Activated CD8-positive, alpha-beta memory T cell treated with anti-CD3 and anti-CD28 coated beads, Interleukin-2, amount 50 U/mL, for 4 hours (primary cell): ENCODE measurements at places on chromosomes 5 and 9.

GRCh38 chr5:134798468-134798867 lies 39.9 kb downstream of the DDX46 start:
- DNase-seq: no peak

- no peak for DNase-seq
These were observed 144.7 kb downstream of the OSTF1 start for GRCh38 chr9:75233011-75233410.

DNA sequence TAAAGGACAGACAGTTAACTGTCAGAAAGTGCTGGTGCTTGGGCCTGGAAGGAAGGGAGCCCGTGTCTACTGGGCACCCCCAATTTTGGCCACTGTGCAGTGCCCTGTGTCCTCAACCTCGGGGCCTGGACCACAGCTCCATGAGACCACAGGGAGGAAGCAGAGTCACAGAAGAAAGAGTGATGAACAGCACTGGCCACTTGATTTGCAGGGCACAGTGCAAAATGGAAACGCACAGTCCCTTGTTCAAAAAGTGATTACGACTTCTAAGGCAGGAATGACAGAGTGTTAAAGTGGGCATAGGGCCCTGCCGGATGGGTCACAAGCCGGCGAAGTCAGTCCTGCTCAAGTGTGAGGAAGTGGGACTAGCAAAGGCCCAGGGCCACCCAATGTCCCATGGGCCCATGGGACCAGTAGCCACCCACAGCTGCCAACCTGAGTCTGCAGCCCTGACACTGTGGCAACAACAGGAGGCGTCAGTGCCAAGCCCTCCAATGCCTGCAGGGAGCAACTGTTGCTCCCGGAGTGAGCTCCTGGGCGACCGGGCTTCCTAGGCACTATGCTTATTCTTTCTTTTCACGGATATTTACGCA lies 85.4 kb downstream of the ADAMTS2 start:
- no peak for DNase-seq

DNA sequence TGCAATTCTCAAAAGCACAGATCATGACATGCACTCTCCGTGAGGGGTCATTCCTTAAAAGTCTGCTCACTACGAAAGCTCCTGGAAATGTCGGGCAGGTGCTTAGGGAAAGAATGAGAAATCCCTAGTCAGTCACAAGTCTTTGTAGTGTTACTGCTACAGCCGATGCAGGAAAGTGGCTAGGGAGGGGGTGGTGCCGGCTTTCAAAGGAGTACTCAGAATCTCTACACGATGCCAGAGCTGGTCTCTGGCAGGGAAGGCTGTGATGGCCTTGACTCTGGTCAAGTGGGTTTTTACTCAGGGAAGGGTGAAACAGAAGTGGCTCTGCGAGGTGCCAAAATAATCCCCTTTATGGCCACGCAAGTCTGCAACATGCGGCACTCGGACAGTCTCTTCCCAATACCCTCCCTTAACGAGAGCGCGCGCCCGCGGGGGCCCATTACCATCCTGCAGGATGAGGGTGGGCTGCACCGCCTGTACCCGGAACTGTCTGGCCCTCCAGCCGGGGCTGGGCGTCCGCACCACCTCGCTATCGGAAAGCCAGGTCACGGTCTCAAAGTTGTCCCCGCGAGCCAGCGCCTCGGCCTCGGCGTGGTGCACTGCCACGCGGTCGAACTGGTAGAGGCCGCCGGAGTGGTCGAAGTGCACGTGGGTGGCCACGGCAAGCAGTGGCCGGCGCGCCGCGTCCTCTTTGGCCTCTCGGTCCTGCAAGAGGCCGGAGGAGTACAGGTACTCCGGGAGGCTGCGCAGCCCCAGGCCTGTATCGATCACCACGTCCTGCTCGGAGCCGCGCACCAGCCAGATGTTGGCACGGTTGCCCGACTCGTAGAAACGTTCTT lies 956 bp downstream of the MBLAC2 start:
- peak; percentile 19 for DNase-seq

DNA sequence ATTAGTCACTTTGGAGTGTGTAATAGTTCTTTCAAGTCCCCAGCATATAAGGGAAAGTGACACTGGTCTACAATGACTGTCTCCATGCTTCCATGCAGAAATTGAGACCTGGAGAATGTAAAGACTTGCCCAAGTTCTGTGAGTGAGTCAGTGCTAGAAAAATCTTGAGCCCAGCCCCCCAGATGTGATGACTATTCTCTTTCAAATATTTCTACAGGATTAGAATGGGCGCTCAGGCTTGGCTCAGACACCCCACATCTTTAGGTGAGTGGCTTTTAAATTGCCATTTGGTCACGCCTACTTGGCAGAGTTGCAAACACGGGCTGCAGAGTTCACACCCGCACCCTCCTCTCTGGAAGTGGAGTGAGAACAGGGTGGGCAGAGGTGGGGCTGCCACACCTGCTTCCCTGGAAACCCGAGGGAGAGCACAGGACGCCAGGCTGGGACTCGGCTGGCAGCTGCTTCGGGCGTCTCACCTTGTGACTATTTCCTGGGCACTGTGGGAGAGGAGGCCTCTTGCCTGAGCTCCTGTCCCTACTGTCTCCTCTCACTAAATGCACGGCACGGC lies 37.6 kb downstream of the ROPN1L start:
- DNase-seq: no peak

DNA sequence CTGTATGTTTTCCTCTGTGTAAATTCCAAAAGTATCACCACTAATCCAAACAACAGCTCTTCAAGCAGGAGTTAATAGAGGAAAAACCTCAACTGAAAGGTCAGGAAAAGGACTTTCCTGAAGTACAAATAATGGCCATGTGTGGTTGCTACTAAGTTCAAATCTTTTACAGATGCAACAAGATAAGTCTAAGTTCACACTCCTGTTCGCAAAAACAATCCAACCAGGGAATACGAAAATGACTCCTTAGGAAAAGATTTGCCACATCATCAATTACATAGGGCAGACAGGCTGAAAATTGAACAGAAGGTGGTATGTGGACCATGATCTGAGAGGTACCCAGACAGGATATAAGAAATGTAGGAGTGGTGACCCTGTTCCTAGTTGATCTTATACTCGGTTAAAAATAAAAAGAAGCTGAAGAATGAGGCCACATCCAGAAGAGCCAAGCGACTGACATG lies 210.2 kb downstream of the TSSK1B start:
- DNase-seq: no peak

GRCh38 chr5:170614065-170614490 lies 110.3 kb downstream of the KCNIP1 start:
- no peak for DNase-seq

DNA sequence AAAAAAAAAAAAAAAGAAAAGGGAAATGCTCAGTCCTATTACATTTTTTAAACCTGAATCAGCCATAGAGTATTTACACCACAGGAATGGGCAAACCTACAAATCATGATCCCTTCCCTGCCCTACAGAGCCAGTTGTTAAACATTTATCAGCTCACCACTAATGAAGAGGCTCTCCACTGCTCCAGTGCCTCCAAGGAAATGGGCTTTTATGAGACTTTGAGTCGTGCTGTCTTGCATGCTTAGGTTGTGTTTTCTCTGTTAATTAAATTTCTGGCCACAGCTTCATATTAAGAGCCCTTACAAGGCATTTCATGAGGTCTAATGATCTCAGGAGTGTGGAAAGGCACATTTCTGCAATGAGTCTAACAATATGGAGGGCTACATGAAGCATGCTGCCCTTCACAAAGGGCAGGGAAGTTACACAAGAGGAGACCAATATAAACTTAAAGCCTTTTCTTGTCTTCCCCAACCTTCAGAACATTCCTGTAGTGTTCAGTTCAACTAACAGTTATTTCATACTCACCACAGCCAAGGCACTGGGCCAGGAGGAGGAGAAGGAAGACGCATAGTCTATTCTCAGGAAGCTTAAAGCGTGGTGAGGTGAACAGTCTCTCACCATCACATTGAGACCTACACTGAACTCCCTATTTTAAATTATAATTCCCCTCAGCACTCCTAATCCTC lies 140.1 kb upstream of the ABCA1 start:
- DNase-seq: no peak

- DNase-seq: no peak
These were observed 24.7 kb downstream of the DNAJA1 start for GRCh38 chr9:33049680-33050361.

GRCh38 chr9:130437011-130437789 lies 7.6 kb upstream of the ASS1 start:
- DNase-seq: no peak

DNA sequence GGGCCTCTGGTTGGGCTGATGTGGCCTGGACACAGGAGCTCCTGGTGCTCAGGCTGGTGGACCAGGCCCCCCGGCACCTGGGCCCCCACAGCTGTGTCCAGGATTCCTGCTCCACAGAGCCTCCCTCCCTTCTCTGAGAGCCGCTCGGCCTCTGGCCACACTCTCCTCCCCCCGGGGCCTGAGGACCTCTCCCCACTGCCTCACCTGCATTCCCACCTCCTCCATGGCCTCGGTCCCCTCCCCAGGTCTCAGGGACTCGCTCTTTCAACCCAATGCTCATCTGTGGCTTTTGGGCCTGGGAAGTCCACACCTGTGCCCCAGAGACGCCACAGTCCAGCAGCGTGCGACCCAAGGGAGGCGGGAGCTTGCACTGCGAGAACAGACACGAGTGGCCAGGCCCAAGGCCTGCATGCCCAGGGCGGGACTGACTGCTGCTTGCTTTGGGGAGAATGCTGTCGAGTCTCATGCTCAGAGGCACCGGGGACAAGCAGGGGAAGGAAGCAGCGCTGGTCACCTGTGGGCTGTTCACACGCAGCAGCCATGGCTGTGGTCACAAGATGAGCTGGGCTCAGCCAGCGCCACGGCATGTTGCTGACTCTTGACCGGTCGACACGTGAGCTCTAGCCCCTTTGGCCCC lies 14.6 kb downstream of the PAEP start:
- DNase-seq: no peak

- no peak for DNase-seq
These were observed 233.8 kb downstream of the GAS1 start for GRCh38 chr9:86713470-86713869.

DNA sequence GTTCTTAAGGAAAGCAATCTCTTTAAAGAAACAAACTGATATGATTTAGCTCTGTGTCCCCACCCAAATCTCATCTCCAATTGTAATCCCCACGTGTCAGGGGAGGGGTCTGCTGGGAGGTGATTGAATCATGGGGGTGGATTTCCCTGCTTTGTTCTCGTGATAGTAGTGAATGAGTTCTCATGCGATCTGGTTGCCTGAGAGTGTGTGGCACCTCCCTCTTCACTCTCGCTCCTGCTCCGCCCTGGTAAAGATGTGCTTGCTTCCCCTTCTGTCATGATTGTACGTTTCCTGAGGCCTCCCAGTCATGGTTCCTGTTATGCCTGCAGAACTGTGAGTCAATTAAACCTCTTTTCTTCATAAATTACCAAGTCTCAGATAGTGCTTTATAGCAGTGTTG lies 412.7 kb upstream of the SMC2 start:
- no peak for DNase-seq

- no peak for DNase-seq
These were observed 16.2 kb downstream of the GPR21 start for GRCh38 chr9:123049589-123050222.

GRCh38 chr5:180644129-180644824 lies 5.1 kb downstream of the FLT4 start:
- DNase-seq: no peak

GRCh38 chr5:40292006-40292405 lies 387.7 kb upstream of the PTGER4 start:
- no peak for DNase-seq

- no peak for DNase-seq
These were observed 611.2 kb downstream of the NR2F1-AS1 start for GRCh38 chr5:92969781-92970237.

GRCh38 chr5:166758151-166758550 lies 1533.3 kb upstream of the WWC1 start:
- no peak for DNase-seq

- no peak for DNase-seq
These were observed 54.4 kb downstream of the ENTREP1 start for GRCh38 chr9:69379270-69379982.

- DNase-seq: no peak
These were observed 32.1 kb upstream of the ADRB2 start for GRCh38 chr5:148794275-148794674.

DNA sequence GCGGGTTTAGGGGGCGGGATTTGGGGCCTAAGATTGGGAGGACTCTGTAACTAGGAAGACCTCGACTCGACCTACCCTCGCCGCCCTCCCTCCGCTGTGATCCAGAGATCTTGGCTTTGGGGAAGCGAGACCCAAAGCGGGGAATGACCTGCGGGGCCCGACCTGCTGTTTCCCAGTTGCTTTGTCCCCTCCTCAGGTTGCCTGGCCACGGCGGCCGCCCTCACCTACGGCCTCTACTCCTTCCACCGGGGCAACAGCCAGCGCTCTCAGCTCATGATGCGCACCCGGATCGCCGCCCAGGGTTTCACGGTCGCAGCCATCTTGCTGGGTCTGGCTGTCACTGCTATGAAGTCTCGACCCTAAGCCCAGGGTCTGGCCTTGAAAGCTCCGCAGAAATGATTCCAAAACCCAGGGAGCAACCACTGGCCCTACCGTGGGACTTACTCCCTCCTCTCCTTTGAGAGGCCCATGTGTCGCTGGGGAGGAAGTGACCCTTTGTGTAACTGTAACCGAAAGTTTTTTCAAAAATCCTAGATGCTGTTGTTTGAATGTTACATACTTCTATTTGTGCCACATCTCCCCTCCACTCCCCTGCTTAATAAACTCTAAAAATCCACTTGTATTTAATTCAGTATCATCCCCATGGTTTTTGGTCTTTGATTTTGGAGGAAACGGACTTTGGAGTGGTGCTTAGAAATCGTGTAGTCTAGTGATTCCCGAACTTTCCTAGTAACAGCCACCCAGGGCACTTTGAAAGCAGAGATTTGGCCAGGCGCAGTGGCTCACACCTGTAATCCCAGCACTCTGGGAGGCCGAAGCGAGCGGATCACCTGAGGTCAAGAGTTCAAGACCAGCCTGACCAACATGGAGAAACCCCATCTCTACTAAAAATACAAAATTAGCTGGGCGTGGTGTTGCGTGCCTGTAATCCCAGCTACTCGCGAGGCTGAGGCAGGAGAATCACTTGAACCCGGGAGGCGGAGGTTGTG lies 878 bp downstream of the HIGD2A start:
- no peak for DNase-seq

DNA sequence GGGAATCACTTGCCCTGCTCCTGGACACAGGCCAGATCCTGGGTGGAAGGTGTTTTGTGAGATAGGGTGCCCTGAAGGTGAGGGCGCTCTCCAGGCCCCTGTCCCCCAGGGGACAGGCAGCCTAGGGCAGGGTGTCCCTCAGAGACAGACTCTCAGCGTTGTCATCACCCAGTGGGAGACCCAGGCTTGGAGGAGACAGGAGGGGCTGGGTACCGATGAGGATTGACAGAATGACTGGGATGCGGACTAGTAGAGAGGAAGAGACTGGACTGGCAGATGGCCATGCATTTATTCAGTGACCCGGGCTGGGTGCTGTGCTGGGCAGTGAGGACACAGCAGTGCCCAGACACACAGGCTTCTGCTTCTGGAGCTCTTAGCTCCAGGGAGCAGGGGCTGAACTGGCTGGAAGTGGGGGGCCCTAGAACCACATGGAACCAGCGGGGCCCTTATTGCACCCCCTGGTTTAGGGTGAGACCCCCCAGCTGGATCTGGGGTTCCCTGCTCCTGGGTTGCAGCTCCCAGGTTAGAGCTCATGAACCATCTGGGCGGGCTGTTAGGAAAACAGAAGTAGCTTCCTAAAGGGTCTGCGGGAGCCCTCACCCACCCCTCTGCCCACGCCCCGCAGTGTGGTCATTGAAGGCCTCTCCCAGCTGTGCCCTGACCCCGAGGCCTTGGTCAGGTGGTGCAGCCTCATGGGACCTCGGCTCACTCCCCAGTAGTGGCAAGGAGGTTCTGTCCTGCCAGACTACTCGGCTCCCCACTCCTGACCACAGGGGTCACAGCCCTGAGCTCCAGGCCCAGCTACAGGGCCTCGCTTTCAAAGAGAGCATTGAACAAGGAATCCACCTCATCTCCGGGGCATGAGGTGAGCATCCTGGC lies 116.7 kb upstream of the LMX1B start:
- DNase-seq: peak; percentile 10

- DNase-seq: peak; percentile 80
These were observed at the start of gene AK8 for GRCh38 chr9:132877824-132878694. Gene AK8, minus strand, starts transcription at chr9:132878284. Its CDS starts 29 bp downstream, at chr9:132878255.
